ENCODE measurements at places on chromosomes 16 and 17. TPM values are rescaled to one million over a fixed set of nuclear protein-coding genes. Genes with fewer than 3 reads are reported as not detected.

The NOG gene
- total RNA-seq = not detected

The ABCC3 gene
- total RNA-seq = 9.7 TPM

The MYL4 gene
- total RNA-seq = not detected

The SLC16A13 gene
- total RNA-seq = 0.44 TPM

The SPATA22 gene
- total RNA-seq = 1.2 TPM

The MRPL10 gene
- 17.6 TPM for total RNA-seq

The LRRC46 gene
- total RNA-seq = 0.15 TPM

The CFAP119 gene
- 0.66 TPM for total RNA-seq

The HOXB1 gene
- total RNA-seq = not detected

The GOSR1 gene
- total RNA-seq = 48.1 TPM

The NPIPA3 gene
- 1.2 TPM for total RNA-seq

The GAS2L2 gene
- total RNA-seq = not detected

The ASPHD1 gene
- 6.5 TPM for total RNA-seq

The ATP2A3 gene
- 6.9 TPM for total RNA-seq

The ZPBP2 gene
- total RNA-seq = not detected

All from smooth muscle cell of trachea (primary cell).